A172 (cell line): ENCODE measurements at places on chromosomes 6 and 20. TPM values are rescaled to one million over a fixed set of nuclear protein-coding genes. Genes with fewer than 3 reads are reported as not detected.

Gene STMND1
- total RNA-seq: 0.22 TPM in 1 of 2 replicates, not detected in the other

Gene FUT9
- total RNA-seq: not detected in 2 replicates

Gene DZANK1
- 1.7 and 2.9 TPM in 2 replicates for total RNA-seq

Gene HLA-A
- total RNA-seq: 244 and 284 TPM in 2 replicates

Gene AVP
- not detected in 2 replicates for total RNA-seq

Gene NNAT
- not detected in 2 replicates for total RNA-seq

Gene PHACTR1
- 0.55 and 1.6 TPM in 2 replicates for total RNA-seq

Gene GCNT2
- 16.6 and 19.3 TPM in 2 replicates for total RNA-seq

- DNase-seq: no peak
These were observed 13.7 kb downstream of the BCL2L1 start for GRCh38 chr20:31708736-31709534.

GRCh38 chr6:131205481-131206244 lies 70.4 kb downstream of the AKAP7 start:
- no peak for DNase-seq

- DNase-seq: peak; percentile 56
These were observed 109.8 kb upstream of the TMEM170B start for GRCh38 chr6:11427723-11428245.

DNA sequence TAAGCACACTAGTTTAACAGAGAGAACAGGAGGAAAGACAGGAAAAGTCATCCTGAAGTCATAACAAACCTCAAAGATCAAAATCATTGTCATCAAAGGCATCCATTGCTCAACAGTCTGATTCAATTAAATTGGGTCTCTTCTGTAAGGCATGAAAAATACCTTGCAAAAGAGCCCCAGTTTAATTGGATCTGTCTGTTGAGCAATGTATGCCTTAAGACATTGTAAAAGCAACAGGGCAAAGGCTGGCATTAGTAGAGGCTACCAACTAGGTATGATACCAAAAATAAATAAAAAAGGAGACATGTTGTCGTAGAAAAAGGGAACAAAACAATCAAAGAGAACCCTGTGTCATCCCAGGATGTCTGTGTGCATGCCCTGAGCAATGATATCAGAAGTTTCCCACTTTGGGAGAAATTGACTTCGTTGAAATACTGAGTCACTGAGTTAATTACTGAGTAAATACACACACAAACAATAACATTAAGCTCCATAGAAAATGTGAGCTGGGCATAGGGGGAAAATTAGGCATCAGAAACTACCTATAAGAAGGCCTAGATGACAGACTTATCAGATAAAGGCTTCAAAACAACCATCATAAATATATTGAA lies 1013.8 kb upstream of the CITED2 start:
- no peak for DNase-seq

GRCh38 chr6:99297415-99297814 lies 52.1 kb downstream of the FAXC start:
- DNase-seq: no peak

- peak; percentile 45 for DNase-seq
These were observed 827 bp downstream of the E2F3 start for GRCh38 chr6:20402342-20403069.

GRCh38 chr6:169416249-169416648 lies 162.6 kb upstream of the THBS2 start:
- no peak for DNase-seq

- DNase-seq: no peak
These were observed 532.2 kb downstream of the CDH26 start for GRCh38 chr20:60490217-60491050.

GRCh38 chr20:49986049-49986448 lies 3.3 kb downstream of the SNAI1 start:
- no peak for DNase-seq

GRCh38 chr20:64245746-64246595 lies 9.6 kb upstream of the PCMTD2 start:
- DNase-seq: no peak

DNA sequence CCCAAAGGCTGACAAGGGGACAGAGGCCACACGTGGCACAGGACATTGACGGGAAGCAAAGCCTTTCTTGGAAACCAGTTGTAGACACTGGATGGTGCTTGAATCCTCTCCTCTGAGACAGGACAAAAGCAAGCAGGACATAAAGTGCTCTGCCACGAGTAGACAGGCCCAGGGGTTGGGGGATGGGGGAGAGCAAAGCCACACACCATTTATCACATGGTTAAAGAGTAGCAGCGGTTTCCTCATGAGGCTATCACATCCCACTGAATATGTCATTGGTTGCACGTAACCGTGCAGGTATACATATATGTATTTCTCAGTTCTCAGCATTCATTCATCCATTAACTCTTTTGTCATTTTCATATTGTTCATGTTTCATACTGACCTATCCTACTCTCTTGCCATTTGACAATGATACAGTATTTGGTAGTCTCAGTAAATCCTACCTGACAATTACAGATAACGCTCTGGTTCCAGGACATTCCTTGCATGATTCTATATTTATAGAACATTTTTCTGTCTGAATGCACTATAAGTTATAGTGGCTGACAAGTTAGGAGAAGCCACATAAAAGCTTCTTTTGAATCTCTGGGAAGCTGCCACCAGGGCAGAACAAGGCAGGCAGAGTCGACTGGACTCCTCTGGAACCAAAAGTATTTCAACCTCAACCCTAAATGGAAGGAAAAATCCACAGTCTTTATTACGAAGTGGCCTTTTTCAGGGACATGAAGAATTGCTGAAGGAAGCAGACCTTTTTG lies 23.5 kb downstream of the METTL24 start:
- peak; percentile 15 for DNase-seq
